Tracheal epithelial cell (primary cell): ENCODE measurements at places on chromosomes 4 and X. TPM values are rescaled to one million over a fixed set of nuclear protein-coding genes. Genes with fewer than 3 reads are reported as not detected.

The DCX gene
- not detected in 2 replicates for total RNA-seq

The EGF gene
- 0.48 and 1.3 TPM in 2 replicates for total RNA-seq

The SCML2 gene
- total RNA-seq, result 0.21 and 0.48 TPM in 2 replicates

The ADGRG4 gene
- total RNA-seq, result not detected in 2 replicates

The PPM1K gene
- total RNA-seq, result 5.1 and 10.4 TPM in 2 replicates
